ENCODE measurements at places on chromosomes 3 and 15.

GRCh38 chr3:138578961-138579574, 15.0 kb downstream of the CEP70 start:
- DNase-seq: no peak

GRCh38 chr3:127747751-127748521, 74.4 kb downstream of the MGLL start:
- no peak for DNase-seq

GRCh38 chr3:127448161-127448561, 142.4 kb downstream of the TPRA1 start:
- no peak for DNase-seq

GRCh38 chr3:129104051-129104450, 17.6 kb downstream of the RAB43 start:
- DNase-seq: no peak

DNA sequence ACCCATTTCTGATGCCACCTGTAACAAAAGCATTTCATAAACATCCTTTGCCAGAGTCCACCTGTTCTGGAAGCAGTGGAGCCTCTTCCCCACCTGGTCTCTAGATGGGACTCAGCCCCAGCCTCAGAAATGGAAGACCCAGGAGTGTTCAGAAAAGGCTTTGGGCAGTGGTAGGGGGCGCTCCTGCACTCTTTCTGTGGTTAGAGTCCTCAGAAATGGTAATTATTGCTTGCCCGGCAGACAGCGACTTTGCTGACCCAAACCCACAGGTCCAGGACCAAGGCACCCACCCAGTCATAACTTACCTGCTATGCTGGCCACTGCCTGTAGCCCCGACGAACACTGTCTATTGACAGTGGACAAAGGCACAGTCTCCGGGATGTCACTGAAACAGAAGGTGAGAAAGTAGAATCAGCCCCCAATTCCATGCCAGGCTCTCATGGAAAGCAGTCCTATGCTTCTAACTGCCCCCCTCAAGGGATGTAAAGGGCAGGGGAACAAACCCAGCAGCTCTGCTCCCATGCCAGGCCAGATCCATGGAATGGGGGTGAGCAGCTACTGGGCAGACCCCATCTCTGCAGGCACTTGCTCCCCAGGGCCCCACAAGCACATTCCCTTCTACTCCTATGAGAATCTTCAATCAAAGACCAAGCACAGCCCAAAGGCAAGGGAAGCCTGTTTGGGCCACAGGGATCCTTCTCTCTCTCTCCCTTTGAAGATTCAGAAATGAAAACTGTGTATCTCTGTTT, 5.1 kb downstream of the ACAA1 start:
- DNase-seq: no peak

- DNase-seq: no peak
Measured at GRCh38 chr3:112253301-112253971, 40.6 kb downstream of the SLC9C1 start.

GRCh38 chr3:114127517-114127916, 51.3 kb downstream of the DRD3 start:
- no peak for DNase-seq

DNA sequence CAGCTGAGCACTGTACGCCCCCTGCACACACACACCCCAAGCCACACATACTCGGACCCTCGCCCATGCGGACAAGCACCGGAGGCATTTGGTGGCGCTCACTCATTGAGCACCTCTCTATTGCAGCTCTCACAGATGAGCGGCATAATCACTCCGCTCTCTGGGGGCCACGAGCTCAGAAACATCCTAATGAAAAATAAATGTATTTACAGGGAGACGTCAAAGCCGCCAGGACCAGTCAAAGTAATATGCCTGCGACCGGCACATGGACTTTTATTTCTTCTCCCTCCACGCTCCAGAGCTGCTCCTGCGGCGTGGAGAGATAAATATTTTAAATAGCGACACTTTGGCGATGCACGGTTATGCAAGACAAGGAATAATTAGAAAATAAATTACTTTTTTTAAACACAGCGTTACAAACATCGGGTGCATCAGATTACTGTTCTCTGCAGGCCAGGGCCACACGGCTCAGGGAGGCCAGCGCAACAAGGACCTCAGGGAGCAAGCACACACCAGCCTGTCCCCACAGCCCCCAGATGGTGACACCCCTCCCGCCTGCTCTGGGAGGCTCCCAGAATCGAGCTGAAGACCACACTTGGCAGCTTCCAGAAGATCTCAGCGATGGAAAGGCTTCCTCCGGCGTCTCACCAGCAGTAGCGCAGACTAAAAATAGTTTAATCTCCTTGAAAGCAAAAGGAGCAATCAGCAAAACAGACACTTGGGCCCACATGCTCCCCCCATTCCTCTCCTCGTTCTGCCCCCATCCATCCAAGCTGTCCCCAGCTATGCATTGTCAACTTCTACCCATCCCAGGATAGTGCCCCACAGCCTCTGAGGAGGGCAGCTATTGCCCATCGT, 48.0 kb downstream of the CACNA2D2 start:
- DNase-seq: no peak

GRCh38 chr15:99845009-99845408, 111.8 kb upstream of the LYSMD4 start:
- no peak for DNase-seq

DNA sequence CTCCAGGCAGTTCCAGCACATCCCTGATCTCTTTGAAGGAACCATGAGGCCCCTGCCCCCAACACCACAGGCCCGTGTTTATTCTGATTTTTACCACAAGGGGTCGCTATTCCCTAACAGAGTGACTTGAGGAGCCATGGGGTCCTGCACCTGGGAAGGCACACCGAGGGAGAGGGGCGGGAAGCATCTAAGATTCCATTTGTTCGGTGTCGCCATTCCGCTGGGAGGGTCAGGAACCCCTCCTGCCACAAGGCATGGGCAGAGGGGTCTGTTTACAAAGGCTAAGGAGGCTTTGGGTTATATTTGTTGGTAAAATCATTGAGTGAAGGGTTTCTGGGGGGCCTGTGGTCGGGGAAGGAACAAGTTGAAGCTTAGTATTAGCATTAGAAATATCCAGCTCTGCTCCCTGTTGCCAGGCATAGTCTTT, 77.1 kb downstream of the WDR76 start:
- peak; percentile 15 for DNase-seq

DNA sequence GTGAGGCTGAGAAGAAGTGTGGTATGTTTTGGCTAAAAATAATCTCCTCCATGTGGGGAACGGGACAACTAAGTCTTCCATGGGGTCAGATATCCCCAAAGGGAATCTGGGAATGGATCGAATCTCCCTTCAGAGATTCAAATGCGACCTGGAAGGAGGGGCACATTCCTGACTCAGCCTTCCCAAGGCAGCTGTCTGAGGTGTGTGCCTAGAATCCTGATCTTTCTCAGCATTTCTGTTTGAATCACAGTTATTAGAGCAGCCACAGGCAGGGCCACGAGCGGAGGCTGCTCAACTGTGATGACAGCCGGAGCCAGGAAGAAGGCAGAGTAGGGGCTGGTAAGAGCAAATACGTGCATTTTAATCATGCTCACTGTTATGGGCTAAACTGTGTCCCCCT, 135.1 kb downstream of the ADAMTS17 start:
- no peak for DNase-seq

- no peak for DNase-seq
Measured at GRCh38 chr3:14518432-14518802, 21.7 kb downstream of the GRIP2 start.

- no peak for DNase-seq
Measured at GRCh38 chr15:24933716-24934115, 21.1 kb upstream of the SNRPN start.

DNA sequence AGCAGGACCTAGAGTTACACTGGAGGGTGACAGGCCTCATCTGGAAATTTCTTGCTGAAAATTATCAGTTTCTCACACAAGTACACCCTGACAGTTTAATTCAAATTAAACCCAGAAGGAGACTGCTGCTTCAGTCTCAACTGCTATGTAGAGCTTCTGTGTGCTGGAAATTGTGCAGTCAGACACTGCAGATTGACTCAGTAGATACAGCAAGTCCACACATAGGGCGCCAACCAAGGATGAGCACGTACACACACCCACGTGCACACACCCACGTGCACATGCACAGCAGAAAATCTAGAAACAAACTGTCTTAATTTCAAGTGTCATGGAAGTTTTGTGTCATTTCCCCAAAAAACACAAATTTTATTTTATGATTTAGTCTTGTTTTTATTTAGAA, 192.9 kb downstream of the PDE8A start:
- DNase-seq: no peak

DNA sequence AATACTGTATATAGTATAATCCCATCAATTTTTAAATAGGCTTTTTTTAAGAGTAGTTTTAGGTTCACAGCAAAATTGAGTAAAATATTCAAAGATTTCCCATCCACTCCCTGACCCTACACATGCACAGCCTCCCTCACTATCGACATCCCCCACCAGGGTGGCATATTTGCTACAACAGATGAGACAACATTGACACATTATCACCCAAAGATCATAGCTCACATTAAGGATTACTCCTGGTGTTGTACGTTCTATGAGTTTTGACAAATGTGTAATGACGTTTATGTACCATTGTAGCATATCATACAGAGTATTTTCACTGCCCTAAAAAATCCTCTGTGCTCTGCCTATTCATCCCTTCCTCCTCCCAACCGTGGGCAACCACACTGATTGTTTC, 39.3 kb downstream of the LHFPL4 start:
- no peak for DNase-seq

GRCh38 chr15:79341396-79341795, 30.5 kb downstream of the TMED3 start:
- no peak for DNase-seq

All from activated CD4-positive, alpha-beta T cell treated with anti-CD3 and anti-CD28 coated beads for 1 hour (primary cell).